ENCODE measurements at places on chromosomes 3 and 15.

GRCh38 chr3:100857863-100858262 is 135.4 kb downstream of the ABI3BP start:
- no peak for DNase-seq

- no peak for DNase-seq
Observed at GRCh38 chr3:127820826-127821313, 1.4 kb downstream of the MGLL start.

- no peak for DNase-seq
Observed at GRCh38 chr15:52008359-52008697, 10.7 kb upstream of the MAPK6 start.

DNA sequence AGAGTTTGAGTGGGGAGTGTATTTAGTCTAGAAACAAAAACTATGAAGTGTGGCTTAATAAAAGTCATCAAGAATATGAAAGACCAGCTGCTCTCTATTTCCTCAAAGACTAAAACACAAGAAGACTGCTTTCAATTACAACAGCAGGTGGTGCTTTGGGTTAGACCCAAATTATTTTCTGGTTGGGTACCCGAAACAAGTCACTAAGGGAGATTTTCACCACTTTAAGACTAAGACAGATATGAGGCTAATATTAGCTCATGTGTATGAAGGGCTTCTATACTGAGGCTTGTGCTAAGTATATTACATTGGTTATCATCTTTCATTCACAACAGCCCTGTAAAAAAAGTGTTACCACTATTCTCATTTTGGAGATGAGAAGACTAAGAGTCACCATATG is 43.1 kb downstream of the COL8A1 start:
- no peak for DNase-seq

- no peak for DNase-seq
Observed at GRCh38 chr3:8663177-8664061, 18.8 kb upstream of the SSUH2 start.

GRCh38 chr3:66198437-66199088 is 22.2 kb upstream of the SLC25A26 start:
- DNase-seq, result no peak

- DNase-seq, result no peak
Observed at GRCh38 chr3:154972951-154973350, 107.2 kb upstream of the MME start.

DNA sequence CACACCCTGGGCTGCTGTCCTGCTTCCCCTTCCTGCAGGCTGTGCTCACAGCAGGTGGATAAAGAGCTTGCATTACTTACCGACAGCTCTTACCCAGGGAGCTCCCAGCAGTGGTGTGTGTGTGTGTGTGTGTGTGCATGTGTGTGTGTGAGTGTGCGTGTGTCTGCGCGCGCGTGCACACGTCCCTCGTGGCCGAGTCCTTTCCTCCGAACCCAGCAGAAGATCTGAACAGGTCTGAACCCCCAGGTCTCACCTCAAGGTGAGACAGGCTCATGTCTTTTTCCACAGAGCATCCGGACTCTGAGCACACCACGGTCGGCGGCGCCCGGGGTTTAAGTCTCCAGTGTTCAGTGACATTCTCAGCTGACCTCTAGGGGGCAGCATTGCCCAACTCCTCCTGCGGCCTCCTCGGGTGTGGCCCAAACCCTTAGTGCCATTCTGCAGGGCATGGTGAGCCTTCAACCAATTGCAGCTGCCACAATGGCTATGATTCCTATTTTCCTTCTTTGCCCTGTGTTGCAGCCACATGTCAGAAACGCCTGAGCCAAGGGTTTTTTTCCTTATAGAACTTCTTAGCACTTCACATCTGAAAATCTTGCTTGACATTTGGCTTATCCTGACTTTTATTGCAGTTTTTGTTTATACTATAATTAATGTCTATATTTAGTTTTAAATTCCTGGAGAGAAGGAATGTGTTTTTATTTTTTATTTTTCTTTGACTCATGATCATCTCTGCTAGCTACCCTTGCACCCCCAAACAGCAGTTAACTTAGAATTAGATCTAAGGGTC is 64.1 kb upstream of the KLHL25 start:
- DNase-seq, result peak; percentile 62
